Psoas muscle (tissue), 8 donors: ENCODE measurements at places on chromosomes 11 and 22.

DNA sequence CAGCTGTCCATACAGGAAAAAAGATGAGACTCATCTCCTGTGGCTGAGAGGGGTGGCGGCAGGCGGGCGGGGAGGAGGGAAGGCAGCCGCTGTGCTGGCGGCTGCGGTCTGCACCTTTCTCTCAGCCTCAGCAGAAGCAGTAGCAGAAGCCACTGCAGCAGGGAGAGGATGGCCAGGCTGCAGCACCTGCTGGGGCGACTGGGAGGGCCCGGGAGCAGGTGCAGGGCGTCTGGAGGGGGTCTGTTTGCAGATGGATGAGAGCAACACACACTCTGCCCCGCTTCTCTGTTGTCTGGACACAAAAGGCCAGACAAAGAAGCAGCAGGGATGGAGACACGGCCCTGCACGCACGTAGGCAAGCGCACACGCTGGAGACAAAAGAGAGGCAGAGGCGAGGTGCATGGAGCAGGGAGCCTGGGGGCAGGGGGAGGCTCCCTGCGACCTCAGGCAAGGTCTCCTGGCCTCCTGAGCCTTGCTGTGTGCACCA, 9.3 kb upstream of the MIAT start:
- DNase-seq = no peak

- DNase-seq = no peak
Observed at GRCh38 chr22:42078469-42079318, 806 bp upstream of the SMDT1 start.

DNA sequence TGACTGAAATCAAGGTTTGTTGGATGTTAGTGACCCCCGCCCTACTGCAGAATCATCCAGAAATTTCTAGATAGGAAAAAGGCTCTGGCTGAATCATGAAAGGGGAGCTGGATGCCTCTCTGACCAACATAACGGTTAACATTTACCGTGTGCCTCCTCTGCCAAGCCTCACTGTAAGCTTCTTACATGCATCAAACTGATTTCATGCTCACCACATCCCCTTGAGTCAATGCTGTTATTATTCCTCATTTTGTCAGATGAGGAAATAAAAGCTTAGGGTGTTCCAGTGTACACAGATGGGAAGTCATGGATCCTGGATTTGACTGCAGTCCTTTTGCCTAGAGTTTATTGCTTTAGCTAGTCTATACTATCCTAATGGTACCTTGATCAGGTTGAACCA, 5.9 kb upstream of the HMOX1 start:
- no peak for DNase-seq

DNA sequence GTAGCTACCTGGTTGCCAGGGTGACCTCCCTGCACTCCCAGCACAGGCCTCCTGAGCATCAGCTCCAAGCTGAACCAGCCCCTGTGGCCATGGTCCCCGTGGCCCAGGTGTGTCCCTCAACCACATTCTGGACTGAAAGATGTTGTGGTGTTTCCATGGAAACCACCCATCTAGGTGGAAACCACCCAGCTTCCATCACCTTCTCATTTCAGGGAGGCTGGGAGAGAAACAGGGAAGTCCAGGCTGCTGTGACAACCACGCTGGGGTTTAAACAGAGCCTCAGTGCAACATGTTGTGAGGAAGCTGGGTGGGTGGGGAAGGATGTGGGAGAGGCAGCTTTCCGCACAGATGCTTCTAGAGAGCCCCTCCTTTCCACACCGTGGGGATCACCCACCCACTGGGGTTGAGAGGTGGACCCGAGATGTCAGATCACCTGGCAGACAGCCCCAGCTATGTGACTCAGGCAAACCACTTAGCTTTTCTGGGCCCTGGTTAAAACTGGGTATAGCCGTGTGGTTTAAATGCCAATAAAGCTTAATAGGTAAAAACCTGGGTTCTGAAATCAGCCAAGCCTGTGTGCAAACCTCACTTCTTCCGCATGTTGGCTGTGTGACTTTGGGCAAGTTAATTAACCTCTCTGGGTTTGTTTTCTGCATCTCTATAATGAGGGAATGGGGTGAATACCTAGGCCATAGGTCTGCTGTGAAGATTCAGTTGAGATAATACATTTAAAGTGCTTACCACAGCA, 46.4 kb downstream of the CD82 start:
- DNase-seq = no peak

GRCh38 chr11:67066333-67066709, 9.7 kb downstream of the RHOD start:
- no peak for DNase-seq

GRCh38 chr11:70204466-70204799, 1.3 kb downstream of the FADD start:
- DNase-seq = no peak

DNA sequence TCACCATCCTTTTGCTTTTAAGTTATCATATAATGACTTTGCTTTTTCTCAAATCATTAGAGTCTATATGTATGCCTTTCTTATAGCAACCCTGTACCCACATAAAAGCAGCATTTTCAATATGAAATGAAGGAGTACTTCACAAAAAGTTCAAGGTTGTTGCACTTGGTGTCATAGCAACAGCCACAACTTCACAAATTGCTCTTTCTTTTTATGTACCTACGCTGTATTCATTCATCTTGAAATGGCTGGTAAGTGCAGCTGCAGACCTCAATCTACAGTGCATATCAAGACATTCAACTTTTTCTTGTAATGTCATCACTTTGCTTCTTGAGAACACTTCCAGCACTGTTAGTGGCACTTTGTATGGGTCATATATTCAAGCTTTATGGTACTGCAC, 18.6 kb downstream of the CWC15 start:
- no peak for DNase-seq

DNA sequence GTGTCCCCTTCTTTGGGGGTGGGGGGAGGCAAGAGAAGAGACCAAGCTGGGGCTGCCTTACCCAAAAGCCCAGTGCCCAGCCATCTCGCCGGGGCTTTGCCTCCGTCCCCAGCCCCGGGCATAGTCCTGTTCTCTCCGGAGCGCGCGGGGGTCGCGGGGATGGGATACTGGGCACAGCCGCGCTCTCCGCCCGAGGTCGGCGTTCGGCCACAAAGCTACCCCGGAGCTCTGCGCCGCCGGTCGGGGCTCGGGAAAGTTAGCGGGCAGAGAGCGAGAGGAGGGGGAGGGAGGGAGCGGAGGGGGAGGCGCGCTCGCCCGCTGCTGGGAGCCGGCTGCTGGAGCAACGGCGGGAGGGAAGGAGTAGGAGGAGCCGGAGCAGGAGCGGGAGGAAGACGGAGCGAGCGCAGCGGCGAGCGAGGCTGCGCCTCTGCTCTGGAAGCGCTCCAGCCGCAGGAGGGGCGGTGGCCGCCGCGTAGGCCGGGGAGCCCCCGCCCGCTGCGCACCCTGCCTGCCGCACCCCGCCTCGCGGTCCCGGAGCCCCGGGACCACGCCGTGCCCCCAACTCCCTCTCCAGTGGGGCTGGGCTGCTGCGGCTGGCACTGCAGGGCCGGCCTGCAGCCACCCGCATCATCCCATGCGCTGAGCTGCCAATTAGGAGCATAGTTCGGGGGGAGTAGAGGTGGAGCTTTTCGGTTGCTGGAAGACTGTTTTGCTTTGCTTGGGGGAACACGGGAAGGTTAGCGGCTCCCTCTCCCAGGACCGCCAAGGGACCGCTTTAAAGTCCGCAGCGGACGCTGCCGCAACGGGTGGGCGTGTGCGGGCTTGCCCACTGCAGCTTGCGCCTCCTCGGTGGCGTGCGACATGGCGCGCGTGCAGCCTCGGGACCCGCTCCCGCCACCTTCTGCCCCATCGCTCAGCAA, at the start of gene SCN4B:
TSS of gene SCN4B (minus strand) at position 272 of the 920 bp plus-strand sequence. CDS start at position 122, 150 bp downstream.
- DNase-seq = peak; percentile 63

DNA sequence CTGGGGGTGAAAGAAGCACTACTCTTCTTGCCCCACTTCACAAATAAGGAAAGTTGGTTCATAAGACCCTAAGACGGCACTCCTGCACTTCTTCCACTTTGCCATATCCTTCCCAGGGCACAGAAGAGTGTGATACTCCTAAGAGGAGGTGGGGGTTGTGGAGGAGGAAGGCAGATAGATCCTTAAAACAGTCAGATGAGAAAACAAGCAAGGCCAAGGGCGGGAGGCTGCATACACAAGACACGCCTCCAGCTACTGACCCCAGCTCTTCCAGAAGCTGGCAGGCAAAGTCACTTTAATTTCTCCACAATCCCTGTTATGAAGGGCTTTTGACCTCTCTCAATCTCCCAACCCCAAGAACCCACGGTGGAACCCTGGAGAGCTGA, 1.6 kb upstream of the CHRM4 start:
- DNase-seq = no peak
